ENCODE measurements at places on chromosomes 13 and 19.

DNA sequence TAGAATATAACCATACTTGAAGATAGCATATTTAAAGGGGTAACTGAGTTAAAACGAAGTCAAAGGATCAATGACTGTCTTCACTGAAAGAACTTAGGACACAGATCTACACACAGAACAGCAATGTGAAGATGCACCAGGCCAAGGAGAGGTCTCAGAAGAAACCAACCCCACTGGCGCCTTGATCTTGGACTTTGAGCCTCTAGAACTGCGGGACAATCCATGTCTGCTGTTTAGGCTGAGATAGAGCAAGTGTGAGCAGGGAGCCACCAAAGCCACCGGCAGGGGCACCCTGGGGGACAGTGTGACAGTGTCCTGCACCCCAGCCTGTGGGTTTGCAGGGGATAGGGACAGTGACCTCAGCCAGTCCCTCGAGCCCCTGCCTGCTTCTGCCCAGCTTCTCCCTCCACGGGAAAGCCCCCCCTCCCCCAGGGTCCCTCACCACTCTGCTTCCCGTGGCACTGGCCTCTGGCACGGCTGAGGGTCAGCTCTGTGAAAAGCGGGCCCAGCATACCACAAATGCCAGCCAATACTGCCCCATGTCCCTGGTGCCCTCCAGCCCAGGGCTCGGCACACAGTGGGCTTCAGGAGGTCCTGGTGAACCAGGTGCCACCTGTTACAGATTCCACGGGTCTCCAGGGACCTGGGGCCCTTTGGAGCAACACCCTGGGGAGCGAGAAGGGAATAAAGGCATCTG is 40.8 kb downstream of the KLF2 start:
- no peak for DNase-seq

DNA sequence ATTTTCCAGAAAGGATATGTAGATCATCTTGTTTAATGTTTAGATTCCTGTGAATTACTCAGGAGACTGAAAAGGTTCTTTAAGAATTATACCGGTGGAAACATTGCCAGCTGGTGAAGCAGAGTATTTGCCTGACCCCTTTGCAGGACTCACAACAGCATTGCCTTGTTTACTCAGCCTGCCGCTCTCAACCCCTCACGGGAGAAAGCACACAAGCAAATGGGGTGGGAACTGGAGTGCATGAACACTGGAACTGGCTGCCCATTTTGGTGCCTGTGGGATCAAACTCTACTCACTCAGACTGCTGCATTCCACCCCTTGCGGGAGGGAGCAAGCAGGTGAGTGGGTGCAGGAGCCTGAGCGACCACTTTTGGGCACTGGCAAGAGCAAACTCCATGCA is 804.7 kb upstream of the SLITRK1 start:
- no peak for DNase-seq

DNA sequence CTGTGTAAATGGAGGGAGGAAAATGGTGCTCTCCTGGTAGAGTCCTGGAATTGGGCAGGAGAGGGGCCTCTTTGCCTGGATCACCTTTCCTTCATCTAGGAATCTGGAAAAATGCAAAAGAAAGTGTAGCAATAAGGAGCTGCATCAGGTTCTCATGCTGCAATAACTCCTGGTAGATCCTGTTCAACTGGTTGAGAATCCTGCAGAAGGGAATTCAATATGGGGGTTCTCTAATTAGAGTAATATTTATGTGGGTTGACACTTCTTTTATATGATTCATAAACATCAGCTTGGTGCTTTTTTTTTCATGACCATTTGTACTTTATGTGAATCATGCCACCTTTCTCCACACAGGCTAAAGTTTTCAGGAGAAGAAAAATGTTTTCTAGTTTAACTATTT is 9.5 kb upstream of the NUDT15 start:
- DNase-seq: no peak

DNA sequence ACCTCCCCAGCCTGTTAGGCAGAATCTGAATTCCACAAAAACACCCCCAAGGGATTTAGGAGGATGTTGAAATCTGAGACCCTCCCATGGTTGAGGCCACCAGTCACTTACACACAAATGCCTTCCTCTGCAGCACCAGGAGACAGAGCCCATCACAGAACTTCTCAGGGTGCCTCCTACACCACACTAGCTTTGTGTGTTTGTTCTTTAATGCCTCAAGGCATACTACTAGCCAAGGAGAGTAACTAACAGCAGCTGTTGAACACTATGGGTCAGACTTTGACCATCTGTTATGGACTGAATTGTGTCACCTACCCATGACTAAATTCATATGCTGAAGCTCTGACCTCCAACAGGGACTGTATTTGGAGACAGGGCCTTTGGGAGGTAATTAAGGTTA is 9.5 kb upstream of the MED26 start:
- no peak for DNase-seq

- no peak for DNase-seq
These were observed 27.3 kb upstream of the TPP2 start for GRCh38 chr13:102569488-102569887.

DNA sequence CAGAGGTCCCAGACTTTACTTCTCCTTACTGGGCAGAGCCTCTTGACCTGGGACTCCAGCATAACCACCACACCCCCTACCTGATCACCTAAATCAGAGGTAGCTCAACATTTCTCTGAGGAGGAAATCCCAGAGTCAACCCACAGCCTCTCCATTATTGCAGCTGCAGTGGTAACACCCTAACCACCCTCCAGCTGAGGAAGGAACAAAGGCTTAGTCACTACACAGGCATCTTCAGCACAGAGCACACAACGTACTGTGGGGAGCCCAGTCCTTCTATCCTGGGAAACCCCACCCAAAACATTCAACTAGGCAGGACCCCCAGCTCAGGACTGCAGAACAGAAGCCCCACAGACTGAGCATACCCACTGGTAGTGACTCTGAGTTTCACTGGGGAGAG is 824.7 kb upstream of the SLITRK5 start:
- DNase-seq: no peak

GRCh38 chr13:75770592-75771011 is 134.5 kb downstream of the LMO7 start:
- DNase-seq: no peak

Data from iPS DF 19.7 (cell line).